SJSA1 (cell line): ENCODE measurements at places on chromosomes 3 and 15.

DNA sequence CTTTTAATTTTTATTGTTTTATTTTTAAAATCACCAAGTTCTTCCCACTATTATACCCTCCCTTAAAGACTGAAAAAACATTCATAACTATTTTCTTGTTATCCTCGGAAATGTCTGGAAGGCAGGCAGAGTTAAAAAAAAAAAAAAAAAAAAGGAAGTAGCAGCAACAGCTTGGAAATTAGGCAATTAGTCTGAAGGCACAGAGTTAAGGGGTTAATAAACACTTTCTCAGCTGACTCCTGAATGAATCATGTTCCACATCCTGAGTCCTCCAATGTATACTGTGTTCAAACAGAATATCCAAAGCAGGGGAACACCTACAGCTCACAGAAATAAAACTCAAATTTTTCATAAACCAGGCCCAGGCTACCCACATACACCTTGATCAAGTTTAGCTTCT lies 5.8 kb downstream of the HEXA start:
- H3K4me3 ChIP-seq = no peak overlapping the region
- H3K27me3 ChIP-seq = no peaks in the 10 kb centered on the region
- H3K36me3 ChIP-seq = peaks cover 10% of the 10 kb centered on the region
- peaks cover 5% of the 10 kb centered on the region for H3K4me1 ChIP-seq
- H3K27ac ChIP-seq = no peak overlapping the region

- DNase-seq = no peak
- no peak overlapping the region for H3K4me3 ChIP-seq
- H3K27ac ChIP-seq = no peak overlapping the region
Measured at GRCh38 chr3:18740631-18741583, 315.8 kb upstream of the SATB1 start.

DNA sequence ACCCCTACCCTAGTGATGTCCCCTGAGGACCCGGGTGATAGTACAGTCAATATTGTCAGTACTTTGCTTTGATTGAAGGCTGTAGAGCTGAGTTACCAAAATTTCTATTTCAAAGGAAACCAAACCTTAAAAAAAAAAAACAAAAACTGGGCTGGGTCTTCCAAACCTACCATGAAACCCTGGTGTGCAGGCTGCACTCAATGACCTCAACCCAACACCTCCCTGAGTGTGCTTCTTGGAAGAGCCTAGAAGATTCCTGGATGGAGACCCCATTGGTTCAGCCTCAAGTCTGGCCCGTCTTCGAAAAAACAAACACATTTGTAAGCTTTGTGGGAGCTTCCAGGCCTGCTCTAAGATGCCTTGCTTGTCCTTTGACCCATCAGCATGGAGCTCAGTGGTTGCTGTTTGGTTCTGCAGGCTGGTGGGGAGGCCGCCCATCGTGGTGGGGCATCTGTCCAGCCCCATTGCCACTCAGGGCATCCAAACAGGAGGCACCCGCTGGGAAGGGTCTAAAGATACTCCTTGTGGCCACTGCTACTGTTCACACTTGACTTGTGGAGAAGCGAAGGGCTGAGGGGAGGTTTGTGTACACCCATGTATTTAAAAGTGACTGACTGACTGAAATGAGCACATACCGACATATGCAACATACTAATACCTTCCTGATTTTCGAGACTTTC lies 32.2 kb downstream of the CRTAP start:
- H3K27ac ChIP-seq = no peak overlapping the region
- DNase-seq = no peak
- H3K27me3 ChIP-seq = no peaks in the 10 kb centered on the region

- H3K27me3 ChIP-seq = no peaks in the 10 kb centered on the region
- no peak overlapping the region for H3K4me3 ChIP-seq
- no peak for DNase-seq
- no peaks in the 10 kb centered on the region for H3K4me1 ChIP-seq
Measured at GRCh38 chr3:174110761-174111160, 713.2 kb downstream of the NLGN1 start.

GRCh38 chr3:14553871-14554270 lies 13.7 kb upstream of the GRIP2 start:
- H3K4me3 ChIP-seq = no peak overlapping the region
- no peaks in the 10 kb centered on the region for H3K36me3 ChIP-seq
- H3K27ac ChIP-seq = no peak overlapping the region
- H3K27me3 ChIP-seq = no peaks in the 10 kb centered on the region
- peaks cover 24% of the 10 kb centered on the region for H3K4me1 ChIP-seq

GRCh38 chr3:141485641-141486495 lies 959 bp upstream of the RASA2 start:
- peak overlapping the region; percentile 43 for H3K27ac ChIP-seq
- no peaks in the 10 kb centered on the region for H3K27me3 ChIP-seq
- peaks cover 39% of the 10 kb centered on the region for H3K4me1 ChIP-seq
- H3K36me3 ChIP-seq = peaks cover 9% of the 10 kb centered on the region

DNA sequence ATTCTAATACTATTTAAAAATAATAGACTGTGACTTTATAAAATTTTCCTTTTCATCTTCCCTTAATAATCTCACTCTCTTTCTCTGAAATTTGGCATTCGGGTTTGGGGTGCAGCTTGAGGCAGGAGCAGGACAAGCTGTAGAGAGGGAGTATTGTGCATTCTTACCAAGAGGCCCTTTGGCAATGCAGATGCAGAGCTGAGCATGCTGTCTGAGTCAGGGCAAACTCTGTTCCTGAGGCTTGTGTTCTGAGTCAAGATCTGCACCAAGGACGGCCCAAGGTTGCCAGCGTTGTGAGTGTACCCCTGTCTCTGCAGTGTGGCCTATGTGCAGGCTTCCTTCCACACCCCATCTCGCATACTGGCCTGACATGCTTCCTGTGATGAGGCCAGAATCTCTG lies 343.8 kb upstream of the FRG2C start:
- DNase-seq = no peak
- no peaks in the 10 kb centered on the region for H3K27me3 ChIP-seq
- no peak overlapping the region for H3K27ac ChIP-seq
- no peaks in the 10 kb centered on the region for H3K4me1 ChIP-seq
- H3K4me3 ChIP-seq = no peak overlapping the region
- no peaks in the 10 kb centered on the region for H3K36me3 ChIP-seq

DNA sequence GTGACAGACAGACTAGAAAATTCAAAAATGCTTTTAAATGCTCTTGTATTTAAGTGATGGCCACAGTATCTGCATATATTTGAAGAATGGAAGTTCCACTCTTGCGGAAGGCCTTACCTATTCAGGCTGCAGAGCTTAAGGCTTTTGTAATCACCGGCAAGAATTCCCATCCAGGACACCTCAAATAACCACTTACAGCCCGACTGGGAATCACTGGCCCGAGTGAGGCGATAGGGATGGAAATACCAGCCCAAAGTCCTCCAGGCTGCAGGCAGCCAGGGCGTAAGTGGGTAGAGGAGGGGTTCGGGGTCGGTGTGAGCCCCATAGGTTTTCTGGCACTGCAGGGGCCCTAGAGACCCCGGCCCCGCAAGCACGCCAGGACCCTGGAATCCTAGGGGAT lies 9.5 kb downstream of the CMTM7 start:
- H3K4me1 ChIP-seq = peaks cover 22% of the 10 kb centered on the region
- H3K27me3 ChIP-seq = no peaks in the 10 kb centered on the region
- H3K27ac ChIP-seq = peak overlapping the region; percentile 67
- DNase-seq = no peak
- H3K36me3 ChIP-seq = no peaks in the 10 kb centered on the region
- H3K4me3 ChIP-seq = peak overlapping the region; percentile 37

GRCh38 chr3:169218314-169218983 lies 445.1 kb downstream of the MECOM start:
- H3K36me3 ChIP-seq = no peaks in the 10 kb centered on the region
- peak; percentile 16 for DNase-seq
- no peak overlapping the region for H3K27ac ChIP-seq
- H3K4me1 ChIP-seq = no peaks in the 10 kb centered on the region
- no peak overlapping the region for H3K4me3 ChIP-seq
- no peaks in the 10 kb centered on the region for H3K27me3 ChIP-seq

DNA sequence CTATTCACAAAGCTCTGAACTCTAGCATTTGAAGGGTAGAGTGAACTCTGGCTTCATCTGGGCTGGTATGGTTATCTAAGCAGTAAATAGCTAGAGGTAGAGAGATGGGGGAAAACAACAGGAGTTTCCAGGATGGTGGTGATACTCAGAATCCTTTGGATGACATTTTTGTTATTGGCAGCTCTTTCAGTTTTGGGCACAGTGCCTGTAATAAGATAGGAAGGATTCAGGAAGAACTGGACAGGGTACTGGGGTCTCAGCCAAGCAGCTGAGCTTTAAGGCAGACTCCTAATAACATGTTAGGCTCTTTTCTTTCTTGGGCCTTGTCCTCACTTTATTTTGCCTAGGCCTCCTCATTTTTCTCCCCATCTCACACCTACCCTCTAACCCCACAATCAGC lies 338.5 kb downstream of the CADM2 start:
- no peaks in the 10 kb centered on the region for H3K4me1 ChIP-seq
- H3K36me3 ChIP-seq = no peaks in the 10 kb centered on the region
- no peaks in the 10 kb centered on the region for H3K27me3 ChIP-seq
- H3K4me3 ChIP-seq = no peak overlapping the region
- H3K27ac ChIP-seq = no peak overlapping the region

- no peak overlapping the region for H3K4me3 ChIP-seq
- H3K4me1 ChIP-seq = peaks cover 6% of the 10 kb centered on the region
- peak; percentile 36 for DNase-seq
- H3K27ac ChIP-seq = no peak overlapping the region
Measured at GRCh38 chr15:55627730-55628368, 39.7 kb upstream of the PYGO1 start.
